Motor neuron (in vitro differentiated cells): ENCODE measurements at places on chromosomes 7 and 10.

GRCh38 chr10:6928586-6928985, 348.5 kb upstream of the PRKCQ start:
- peak; percentile 30 for ATAC-seq

DNA sequence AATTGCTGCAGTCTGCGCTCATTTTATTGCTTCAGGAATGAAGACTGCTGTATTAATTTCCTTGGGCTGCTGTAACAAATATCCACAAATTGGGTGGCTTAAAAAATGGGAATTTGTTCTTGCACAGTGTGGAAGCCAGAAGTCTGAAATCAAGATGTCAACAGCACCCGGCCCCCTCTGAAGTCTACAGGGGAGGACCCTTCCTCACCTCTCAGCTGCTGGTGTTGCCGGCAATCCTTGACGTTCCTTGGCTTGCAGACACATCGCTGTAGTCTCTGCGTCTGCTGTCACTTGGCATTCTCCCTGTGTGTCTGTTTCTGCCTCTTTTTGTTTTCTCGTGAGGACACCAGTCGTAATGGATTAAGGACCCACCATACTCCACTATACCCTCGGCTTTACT, 166.2 kb downstream of the PTPN20 start:
- ATAC-seq: no peak

- peak; percentile 75 for ATAC-seq
Measured at GRCh38 chr7:70042533-70042932, 444.3 kb downstream of the AUTS2 start.

DNA sequence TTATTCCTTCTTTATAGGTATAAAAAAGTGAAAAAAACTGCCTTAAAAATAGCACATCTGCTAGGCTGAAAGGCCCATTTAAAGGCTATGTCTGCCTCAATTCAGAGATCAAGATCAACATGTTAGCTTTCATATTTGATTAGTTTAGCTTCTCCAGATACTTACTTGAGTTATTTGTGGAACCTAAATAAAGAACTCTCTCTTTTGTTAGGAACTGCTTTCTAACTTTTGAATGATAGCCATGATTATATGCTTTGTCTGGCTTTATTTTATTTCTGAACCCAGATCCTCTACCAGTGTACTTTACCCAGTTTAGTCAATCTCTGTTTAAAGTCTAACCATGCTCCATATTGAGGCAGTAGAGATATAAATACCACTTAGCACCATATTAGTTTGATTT, 515.5 kb upstream of the SEMA3D start:
- no peak for ATAC-seq
